NCI-H1105 treated with DMSO at 0.1 percent for 48 hours (cell line): ENCODE measurements at places on chromosomes 13 and 19.

DNA sequence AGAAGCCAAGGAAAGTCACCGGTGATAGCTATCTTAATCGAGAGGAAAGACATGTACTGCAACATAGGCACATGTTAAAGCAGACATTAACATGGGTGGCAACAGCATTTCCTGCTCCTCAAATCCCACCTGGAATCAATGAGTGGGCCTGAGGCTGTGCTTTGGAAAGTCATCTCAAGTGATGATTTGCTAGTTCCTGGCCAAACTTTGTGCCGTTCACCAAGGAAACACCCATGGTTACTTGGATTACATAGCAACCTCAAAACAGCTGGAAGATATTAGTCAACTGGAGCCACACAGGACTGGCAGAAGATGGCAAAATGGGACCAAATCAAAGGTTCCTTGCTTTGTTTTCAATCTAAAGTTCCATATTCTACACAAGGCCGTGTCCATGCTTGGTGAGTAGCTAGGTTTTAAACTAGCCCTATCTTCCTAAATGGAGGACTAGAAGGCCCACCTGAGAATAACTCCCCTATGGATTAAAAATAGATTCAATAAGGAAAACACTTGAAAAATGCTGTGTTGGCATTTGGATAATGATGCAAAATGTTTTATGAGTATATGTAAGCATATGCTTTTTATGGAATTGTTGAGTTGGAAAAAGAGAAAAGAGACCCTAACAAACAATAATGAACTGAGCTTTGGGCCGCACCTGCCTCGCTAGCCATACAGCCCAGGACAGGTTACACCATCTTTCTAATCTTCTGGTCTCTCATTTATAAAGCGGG lies 144.5 kb downstream of the RGCC start:
- DNase-seq: no peak

DNA sequence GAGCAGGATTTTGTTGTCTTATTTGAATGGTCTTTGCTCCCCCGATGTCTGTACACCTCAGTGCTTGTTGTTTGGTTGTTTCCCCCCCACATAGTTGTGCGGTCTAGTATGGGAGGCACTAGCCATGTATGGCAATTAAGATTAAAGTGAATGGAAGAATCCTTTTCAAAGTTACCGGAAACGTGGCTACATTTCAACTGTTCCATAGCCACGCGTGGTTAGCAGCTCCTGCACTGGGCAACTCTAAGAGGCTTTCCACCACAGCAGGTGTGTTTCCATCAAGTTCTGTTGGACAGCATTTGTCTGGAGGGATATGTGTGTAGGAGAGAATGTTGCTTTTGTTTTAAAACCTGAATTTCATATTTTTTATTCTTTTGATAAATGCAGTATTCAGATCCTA lies 247.3 kb downstream of the GGACT start:
- DNase-seq: no peak

DNA sequence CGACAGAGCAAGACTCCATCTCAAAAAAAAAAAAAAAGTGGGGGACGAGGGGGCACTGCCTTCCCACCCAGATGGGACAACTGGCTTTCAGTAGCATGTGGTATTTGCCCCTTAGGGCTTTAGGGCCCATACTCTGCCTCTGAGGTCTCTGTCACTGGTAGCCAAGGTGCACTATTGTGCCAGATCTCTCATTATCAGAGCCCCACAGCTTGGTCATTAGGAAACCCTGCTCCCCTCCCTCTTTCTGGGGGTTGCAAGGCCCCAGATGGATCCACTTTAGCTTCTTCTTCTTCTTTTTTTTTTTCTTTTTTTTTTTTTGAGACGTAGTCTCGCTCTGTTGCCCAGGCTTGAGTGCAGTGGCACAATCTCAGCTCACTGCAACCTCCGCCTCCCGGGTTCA lies 11.2 kb upstream of the ZNF358 start:
- DNase-seq: no peak

GRCh38 chr13:76745261-76746200 lies 140.7 kb downstream of the KCTD12 start:
- DNase-seq: no peak

DNA sequence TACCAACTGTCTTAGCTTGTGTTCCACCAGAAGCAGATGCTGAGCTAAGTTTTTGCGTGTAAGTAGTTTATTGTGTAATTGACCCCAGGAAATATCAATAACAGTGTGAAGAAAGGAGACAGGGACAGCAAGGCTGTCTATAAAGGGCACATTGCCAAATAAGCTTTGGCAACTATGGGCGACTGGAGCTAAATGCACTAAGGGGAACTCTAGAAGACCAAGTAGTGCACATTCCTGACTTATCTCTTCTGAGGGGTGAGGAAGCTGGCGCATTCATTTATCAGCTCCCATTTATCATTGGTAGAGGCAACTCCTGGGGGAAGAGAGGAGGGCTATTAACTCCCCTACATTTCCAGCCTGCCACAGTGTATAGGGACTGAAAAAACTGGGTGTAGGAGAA lies 135.0 kb downstream of the DLEU7 start:
- no peak for DNase-seq

- DNase-seq: no peak
Measured at GRCh38 chr13:36795463-36795862, 23.6 kb upstream of the RFXAP start.

GRCh38 chr13:80572923-80573316 lies 232.0 kb upstream of the SPRY2 start:
- no peak for DNase-seq

DNA sequence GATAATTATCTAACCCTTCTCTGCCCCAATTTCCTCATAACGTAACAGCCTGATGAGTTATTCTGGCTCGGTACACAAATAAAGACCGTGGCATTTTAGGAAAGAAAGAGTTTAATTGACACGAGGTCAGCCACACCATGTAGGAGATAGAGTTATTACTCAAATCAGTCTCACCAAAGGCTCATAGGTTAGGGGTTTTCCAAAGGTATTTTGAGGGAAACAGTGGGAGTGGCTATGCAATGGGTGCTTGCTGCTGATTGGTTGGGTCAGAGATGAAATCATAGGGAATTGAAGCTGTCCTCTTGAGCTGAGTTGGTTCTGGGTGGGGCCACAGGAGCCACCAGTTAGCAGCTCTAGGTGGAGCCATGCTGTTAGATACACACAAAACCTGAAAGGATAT lies 137.5 kb downstream of the FREM2 start:
- DNase-seq: no peak

DNA sequence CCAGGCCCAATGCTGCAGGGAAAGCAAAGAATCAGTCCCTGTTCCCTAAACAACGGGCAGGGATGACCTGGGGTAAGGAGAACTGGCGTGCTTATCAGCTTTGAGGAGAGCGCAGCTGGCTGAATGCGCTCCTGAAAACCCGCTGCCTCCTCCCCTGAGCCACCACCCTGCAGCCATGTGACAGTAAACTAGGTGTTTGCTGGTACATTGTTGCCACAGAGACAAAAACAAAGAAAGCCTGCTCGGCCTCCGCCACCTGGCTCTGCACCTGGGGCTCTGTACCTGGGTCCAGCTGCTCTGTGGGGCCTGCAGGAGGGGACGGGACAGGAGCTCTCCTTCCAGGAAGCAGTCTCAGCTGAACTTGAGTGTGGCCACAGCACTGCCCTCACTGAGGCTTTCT lies 21.8 kb downstream of the MCF2L start:
- peak; percentile 98 for DNase-seq

DNA sequence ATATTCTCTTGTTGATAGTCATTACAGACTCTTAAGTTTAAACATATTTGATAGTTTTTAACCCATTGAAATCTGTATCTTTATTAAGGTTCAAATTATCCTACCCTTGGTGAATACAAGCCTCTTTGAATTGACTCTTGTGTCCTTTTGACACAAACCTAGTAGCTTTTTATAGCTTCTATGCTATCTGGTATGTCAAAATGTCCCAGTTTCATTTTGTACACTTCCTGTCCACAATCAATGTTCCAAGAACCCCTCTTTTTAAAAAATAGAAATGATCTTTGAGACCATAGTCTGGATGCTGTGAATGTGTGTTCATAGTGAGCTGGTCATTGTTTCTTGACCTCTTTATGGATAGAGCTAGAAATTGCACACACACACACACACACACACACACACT lies 39.2 kb upstream of the FGF14 start:
- no peak for DNase-seq

DNA sequence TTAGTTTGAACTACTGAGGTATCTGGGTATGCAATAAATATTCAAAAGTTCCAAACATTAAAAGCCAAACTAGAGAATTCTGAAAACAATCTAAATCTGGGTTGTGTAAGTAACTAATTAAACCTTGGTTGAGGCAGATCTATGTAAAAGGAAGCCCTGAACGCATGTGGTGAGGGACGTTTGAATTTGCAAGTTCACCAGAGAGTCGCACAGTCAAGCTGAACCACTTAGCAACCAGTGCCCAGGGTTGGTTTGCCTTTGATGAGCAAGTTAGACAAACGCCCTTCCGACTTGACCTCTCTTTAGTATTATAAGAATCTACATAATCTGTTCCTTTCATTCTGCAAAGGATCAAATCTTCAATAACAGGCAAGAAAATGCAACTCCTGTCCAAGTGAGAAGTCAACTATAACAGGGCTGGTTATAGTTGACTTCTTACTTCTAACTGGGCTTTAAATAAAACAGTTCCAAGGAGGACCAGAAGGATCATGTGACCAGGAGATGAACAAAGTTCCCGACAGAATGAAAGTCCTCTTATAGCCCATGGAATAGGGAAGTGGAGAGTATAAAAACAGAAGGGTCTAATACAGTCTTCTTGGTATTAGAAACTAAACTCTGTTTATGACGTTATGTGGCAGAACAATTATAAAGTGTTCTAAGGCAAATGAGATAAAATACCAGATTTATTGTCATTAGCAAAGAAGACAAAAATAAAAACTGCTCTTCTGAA lies 40.6 kb downstream of the PHF11 start:
- no peak for DNase-seq

DNA sequence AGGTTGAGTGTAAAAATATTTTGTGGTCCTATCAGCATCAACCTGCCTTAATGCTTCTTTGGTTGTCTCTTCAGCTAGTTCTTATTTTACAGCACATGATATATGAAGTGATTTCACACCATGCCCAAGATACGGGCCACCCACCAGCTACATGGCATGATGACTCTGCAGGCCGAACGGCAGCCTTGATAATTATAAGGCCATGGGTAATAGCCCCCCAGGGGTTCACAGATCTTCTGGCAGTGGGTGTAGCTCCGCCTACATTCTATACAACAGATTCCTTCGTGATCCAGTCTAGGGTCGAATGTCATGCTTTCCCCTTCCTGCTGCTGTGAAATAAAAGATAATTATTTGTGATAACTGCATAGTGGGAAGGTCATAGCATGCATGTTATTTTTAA lies 36.1 kb downstream of the CNMD start:
- DNase-seq: no peak

DNA sequence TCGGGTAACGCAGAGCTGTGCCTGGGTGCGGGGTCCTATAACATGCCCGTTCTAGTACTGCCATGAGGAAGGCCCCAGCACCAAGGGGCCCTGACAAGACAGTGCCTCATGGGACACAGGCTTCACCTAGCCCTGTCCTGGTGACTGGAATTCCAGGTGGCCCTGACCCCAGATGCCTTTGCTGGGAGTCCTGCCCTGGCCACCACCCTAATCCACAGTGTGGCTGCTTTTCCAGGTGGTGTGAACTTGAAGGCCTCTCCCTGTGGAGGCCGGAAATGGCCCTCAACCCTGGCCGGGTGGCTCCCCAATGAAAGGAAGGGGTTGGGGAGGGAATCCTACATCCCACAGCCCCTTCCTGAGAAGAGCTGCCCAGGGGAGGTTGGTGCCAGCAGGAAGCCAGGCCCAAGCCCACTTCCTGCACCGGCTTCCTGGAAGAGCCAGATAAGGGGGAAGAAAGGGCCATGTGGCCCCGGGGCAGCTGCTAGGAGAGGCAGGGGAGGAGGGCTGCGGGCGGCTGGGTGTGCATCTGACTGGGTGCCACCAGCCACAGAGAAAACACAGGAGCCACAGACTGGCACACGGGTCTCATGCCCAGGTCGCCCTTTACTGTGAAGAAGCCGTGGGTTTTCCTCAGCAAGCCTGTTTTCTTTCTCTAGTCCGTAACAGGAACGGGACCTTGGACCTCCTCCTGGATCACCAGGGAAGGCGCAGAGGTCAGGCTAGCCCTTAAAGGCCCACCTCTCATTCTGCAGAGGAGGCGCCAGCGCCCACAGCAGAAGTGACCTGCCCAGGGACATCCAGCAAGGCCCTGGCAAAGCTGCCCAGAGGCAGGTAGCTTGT lies 4.7 kb downstream of the LSM4 start:
- no peak for DNase-seq

DNA sequence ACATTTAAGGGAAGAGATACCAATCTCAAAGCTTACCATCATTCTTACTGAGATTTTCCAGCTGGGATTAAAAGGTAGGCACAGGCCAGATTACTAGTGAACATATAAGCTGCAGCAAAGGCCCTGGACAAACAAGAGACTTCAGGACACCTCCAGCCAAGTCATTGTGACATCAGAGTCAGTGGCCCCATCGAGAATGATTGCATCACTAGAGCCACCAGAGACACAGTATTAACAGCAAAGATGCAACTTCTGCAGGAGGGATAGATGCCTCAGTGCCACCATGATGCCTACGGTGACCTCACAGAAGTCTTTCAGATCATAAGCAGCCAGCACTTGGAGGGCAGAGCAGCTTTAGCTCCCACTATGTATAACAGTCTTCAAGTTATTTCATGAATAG lies 8.6 kb downstream of the RUBCNL start:
- DNase-seq: no peak

DNA sequence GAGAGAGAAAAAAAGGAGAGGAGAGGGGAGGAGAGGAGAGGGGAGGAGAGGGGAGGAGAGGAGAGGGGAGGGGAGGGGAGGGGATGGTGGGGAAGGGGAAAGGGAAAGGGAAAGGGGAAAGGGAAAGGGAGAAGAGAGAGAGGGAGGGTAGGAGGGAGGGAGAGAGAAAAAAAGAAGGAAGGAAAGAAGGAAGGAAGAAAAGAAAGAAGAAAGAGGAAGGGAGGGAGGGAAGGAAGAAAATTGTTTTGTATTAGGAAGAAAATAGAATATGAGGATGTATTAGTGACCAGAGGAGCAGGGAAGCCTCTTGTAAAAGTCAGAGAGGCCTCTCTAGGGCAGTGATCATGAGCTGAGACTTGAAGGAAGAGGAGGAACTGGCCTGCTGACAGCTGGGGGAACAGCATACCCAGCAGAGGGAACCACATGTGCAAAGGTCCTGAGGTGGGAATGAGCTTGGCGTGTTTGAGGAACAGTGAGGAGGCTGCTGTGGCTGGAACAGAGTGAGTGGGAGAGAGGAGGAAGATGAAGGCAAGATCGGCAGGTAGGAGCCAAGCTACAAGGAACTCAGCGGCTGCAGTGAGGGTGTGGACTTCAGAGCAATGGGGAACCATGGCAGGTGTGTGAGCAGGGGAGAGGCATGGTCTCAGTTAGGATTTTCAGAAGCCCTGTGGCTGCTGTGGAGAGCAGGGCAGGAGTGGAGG lies 9.6 kb upstream of the KCNN1 start:
- DNase-seq: no peak

DNA sequence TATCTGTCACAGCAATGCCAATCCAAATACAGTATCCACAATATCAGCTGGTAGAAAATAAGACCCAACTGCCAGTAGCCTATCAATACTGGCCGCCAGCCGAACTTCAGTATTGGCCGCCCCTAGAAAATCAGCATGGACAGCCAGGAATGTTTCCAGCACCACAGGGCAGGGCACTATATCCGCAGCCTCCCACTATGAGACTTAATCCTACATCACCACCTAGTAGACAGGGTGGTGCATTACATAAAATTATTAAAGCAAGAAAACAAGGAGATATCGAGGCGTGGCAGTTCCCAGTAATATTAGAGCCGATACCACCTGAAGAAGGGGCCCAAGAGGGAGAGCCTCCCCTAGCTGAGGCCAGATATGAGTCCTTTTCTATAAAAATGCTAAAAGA lies 111.3 kb downstream of the ZNF486 start:
- DNase-seq: no peak

- no peak for DNase-seq
Measured at GRCh38 chr13:21434588-21434987, 24.5 kb downstream of the ZDHHC20 start.
